ENCODE measurements at places on chromosomes 1 and 21. TPM values are rescaled to one million over a fixed set of nuclear protein-coding genes. Genes with fewer than 3 reads are reported as not detected.

The C1orf115 gene
- total RNA-seq, result 12.3 TPM

The BARHL2 gene
- total RNA-seq, result not detected

The COL9A2 gene
- total RNA-seq, result 30.3 TPM

The PDE9A gene
- 6.4 TPM for total RNA-seq

GRCh38 chr1:150973258-150973835, 1.3 kb downstream of the CERS2 start:
- peak; percentile 29 for DNase-seq

DNA sequence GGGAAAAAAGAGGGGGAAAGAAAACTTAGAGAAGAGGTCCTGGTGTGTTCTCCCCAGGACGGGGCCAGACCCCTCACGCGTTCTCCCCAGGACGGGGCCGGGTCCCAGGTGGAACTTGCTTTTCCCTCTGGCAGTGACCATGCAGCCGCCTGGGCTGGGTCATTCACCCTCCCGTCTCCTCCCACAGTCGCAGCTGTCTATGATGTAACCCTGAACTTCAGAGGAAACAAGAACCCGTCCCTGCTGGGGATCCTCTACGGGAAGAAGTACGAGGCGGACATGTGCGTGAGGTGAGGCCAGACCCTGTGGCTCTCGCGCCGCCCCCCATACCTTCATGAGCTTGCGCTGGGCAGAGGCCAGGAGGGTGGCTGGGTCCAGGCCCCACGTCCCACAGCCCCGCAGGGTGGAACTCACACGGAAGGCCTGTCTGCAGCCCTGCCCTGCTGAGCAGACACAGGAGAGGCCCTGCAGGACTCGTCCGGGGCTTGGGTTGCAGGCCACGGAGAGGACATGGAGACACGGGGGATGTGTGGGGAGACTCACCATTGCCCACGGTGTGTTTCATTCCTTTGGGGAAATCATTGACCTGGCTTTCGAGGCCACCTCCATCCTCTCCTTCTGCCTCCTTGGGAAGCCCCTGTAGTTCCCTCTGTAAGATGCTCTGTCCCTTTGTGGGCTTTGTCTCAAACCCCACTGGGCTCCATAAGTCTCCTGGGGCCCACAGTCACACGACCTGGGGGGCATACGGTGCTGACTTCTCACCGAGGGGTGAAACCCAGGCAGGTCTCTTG, 40.7 kb upstream of the TRAPPC10 start:
- DNase-seq, result no peak

- DNase-seq, result no peak
These were observed 44.3 kb upstream of the WNT2B start for GRCh38 chr1:112464501-112464900.

All from stomach (tissue), 19 donors.